Left ventricle myocardium inferior (tissue), 1 donor: ENCODE measurements at places on chromosomes 3 and 15. TPM values are rescaled to one million over a fixed set of nuclear protein-coding genes. Genes with fewer than 3 reads are reported as not detected.

CMTM8 gene
- total RNA-seq = 5.7 TPM

CFAP100 gene
- not detected for total RNA-seq

IQGAP1 gene
- 39.2 TPM for total RNA-seq

MAGEL2 gene
- total RNA-seq = not detected

TERC gene
- 3.8 TPM for total RNA-seq

GOLGA6L7 gene
- total RNA-seq = not detected

ZNF445 gene
- total RNA-seq = 11.8 TPM

SGO1 gene
- total RNA-seq = 0.38 TPM

SAMD7 gene
- not detected for total RNA-seq

BMF gene
- total RNA-seq = 3.1 TPM

GRCh38 chr15:38503496-38503895 lies 49.6 kb downstream of the FAM98B start:
- no peak for DNase-seq

DNA sequence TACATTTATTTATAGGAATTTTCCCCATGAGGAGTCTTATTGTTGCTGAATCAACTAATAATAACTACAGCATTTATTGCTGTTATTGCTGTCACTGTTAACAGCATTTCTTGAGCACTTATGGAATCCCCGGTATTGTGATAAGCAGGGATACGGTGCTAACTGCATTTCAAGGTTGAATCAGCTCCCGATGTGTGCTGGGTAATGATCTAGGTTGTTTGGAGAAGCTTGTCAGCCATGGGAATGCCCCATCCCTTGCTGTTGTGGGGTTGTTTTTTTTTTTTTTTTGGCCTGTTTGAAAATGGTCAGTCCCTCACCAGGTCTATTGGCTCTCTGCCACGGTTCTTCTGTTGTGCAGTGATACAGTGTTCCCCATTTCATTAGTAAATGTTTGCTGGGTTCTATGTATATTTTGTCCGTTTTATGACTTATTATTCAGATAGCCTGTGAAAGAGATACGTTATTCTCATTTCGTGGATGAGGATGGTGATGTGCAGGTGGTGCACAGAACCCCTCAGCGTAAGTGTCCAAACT lies 48.5 kb downstream of the MED12L start:
- no peak for DNase-seq

DNA sequence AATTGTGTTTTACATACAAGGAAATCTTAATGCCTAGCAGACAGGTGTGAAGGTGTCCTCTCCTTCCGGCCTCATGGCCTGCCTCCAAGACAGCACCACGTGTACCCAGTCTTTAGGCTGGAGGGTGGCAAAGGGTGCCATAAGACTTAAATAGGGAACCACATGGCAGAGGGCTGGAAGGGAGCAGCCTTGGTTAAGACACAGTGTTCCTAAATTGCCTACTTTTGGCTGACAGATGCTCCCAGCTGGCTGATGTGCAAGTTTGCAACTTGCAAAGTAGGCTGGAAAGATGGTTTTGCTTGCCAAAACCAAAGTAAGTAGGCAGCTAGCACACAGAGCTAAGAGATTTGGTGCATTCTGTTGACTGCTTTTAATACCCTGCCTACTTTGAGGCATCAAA lies 45.2 kb downstream of the CCNB2 start:
- DNase-seq = no peak

GRCh38 chr3:128992926-128993460 lies 883 bp downstream of the CFAP92 start:
- DNase-seq = no peak

GRCh38 chr3:122952520-122952919 lies 75.0 kb downstream of the SEMA5B start:
- DNase-seq = no peak

DNA sequence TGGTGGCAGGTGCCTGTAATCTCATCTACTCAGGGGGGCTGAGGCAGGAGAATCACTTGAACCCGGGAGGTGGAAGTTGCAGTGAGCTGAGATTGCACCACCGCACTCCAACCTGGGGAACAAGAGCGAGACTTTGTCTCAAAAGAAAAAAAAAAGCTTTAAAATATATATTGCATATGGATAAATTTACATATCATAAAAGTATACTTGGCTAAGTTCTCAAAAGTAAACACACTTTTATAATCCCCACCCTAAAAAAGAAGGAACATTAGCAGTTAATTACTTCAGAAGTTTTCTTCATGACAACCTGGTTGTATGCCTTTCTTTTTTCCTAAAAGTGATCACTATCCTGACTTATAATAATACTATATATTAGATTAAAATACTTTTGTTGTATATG lies 369.1 kb upstream of the TPRG1 start:
- no peak for DNase-seq

- no peak for DNase-seq
Measured at GRCh38 chr3:196691386-196691785, 20.7 kb downstream of the CEP19 start.

DNA sequence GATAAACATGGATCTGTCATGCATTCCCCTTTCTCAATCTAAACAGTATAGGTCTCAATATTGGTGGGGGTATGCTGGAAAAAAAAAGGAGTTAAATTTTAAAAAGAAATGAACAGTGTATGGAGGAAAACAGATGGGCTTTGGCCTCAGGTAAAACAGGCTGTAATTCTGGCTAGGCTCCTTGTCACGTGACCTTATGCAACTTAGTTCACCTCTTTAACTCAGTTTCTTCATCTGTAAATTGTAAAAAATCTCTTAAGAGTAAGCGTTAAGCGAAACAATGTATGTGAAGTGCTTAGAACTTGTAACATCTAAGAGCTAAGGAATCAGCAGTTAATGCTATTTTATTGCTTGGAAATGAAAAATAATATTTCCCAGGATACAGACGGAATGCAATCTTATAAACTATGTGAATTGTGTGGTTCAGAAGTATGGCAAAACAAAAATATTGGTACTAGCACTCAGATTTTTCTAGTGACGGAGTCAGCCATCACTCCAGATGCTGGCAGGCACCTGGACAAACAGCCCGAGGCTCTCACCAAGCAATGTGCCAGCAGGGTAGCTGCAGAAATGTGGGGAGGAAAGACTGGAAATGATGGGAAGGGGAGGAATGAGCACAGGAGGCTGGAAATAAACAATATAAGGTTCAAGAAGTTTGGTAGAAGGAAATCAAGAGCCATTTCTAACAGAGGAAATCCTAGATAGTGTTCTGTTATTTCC lies 172.8 kb downstream of the USP13 start:
- no peak for DNase-seq

GRCh38 chr15:63387748-63388493 lies 6.3 kb upstream of the CA12 start:
- DNase-seq = no peak

GRCh38 chr15:39855400-39855799 lies 64.7 kb downstream of the GPR176 start:
- DNase-seq = no peak

DNA sequence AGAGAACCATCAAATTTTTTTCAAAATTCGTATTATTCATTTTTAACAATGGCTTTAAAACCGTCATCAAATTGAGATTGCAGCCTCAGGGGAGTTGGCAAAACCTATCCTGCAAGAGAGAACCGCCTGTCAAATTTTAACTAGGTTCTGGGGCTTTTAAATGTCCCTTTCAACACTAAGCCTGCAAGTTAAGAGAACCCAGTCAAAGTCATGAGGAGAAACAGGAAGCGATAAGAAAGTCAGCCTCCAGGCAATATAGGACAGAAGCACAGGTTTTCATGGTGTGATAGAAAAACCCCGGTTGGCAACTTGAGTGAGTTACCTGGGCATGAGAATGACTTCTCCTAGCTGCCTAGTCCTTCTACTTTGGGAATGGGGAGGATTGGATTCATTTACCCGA lies 59.8 kb downstream of the CPNE4 start:
- no peak for DNase-seq

DNA sequence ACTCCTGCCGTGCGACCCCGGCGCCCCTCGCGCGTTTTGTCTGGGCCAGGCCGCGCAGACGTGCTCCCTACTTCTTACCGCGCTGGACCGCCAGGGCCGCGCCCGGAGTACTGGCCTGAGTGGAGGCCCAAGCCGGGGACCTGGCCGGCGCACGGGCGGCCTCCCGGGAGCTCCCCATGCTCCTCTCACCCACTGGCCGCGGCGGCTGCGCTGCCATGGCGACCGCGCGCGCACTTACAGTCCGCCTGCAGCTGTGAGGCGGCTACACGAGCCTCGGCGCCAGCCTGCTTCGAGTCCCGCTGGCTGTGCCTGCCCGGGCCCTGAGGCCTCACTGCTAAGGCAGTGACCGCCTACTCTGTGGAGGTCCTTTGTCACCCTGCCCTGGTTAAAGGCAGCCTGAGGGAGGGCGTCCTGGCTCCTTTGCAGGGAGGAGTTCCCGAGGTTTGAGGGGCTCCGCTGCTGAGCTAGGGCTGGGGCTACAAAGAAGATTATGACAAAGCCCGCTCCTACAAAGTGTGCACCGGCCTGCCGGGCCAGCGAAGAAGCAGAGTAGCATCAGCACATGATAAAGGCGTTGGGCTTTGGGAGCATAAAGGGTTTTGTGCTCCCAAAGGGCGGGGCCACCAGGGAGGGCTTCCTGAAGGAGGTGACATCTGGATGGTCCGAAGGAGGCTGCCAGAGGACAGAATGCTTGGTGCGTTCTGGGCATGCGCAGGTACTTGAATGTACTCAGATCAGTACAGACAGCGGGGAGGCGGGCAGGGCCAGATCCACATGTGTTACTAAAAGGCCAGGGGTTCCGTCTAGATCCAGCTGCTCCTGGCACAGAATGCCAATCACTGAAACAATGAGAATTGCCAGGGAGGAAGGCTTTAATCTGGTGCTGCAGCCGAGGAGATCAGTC lies at the start of the genes LRRC34 and LRRIQ4:
TSS of gene LRRC34 (minus strand) at position 573 of the 904 bp plus-strand sequence. CDS start at position 217, 356 bp downstream.
TSS of gene LRRIQ4 (plus strand) at position 539 of the 904 bp plus-strand sequence. CDS start 9,052 bp downstream, outside the sequence.
- DNase-seq = peak; percentile 80

DNA sequence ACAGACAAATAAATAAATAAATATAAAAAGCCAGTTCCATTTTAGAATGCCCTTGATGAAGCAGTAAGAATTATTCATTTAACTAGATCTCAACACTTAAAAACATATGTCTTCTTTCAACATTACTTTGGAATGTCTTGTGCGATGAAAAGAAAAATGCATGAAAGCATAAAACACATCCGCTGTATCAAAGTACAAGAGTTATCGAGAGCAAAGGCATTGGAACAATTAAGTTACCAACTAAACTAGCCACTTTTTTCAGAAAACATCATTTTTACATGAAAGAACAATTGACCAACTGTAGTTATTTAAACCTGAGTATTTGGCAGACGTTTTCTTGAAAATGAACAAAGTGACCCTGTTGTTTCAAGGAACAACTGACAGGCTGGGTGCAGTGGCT lies 27.5 kb upstream of the ACAN start:
- no peak for DNase-seq

GRCh38 chr3:113802795-113803455 lies 35.7 kb upstream of the GRAMD1C start:
- DNase-seq = no peak

DNA sequence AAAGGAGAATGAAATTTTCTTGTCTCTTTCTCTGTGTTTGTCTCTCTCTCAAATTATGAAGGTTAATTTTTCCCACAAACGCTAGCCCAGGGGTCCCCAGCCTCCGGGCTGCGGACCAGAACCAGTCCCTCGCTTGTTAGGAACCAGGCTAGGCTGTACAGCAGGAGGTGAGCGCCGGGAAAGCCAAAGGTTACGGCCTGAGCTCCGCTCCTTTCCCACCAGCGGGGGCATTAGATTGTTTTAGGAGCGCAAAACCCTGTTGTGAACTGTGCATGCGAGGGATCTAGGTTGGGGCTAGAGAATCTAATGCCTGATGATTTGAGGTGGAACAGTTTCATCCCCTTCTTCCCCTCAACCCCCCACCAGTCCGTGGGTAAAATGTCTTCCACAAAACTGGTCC lies 74.7 kb upstream of the ZNF385D start:
- no peak for DNase-seq

DNA sequence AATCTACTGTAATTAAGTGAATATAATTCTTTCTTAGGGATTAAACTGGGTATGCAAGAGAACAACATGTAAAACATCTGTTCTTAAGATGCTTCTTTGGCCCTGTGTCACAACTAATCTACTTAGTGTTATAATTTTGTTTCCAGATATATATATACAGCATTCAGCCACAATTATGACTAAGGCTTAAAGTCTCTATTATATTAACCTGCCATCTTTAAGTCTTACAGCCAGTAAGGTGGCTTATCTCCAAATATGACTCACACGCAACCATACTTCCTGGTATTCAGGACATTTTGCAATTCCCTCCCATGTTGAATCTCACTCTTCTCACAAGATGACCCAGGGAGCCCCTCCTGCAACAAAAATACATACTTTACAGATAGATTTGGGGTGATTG lies 6.6 kb upstream of the KBTBD8 start:
- DNase-seq = no peak

DNA sequence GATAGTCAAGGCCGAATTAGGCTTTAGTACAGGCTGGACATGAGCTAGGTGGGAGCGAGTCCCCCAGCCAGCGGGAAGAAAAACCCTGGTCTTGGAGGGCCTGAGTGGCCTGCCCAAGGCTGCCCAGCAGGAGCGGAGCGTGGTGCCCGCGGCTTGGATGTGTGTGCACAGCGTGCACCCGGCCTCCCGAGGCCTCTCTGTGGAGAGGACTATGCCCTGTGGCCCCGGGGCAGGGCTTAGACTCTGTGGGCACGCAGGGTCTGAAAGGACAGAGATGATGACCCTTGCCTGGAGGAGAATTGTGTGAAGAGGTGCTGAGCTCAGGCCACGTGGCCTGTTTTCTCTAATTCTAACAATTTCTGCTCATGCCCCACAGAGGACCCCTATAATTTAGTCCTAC lies 124.6 kb upstream of the IQSEC1 start:
- no peak for DNase-seq

- no peak for DNase-seq
Measured at GRCh38 chr3:55792009-55792408, 304.9 kb upstream of the WNT5A start.

DNA sequence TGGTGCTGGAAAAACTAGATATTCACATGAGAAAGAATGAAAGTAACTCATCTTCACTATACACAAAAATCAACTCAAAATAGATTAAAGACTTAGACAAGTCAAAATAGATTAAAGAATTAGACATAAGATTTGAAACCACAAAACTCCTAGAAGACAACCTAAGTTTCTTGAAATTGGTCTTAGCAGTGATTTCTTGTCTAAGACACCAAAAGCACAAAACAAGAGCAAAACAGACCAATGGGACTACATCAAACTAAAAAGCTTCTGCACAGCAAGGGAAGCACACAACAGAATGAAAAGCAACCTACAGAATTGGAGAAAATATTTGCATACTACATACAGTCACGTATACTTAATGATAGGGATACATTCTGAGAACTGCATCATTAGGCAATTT lies 6.5 kb upstream of the VPS39 start:
- no peak for DNase-seq

DNA sequence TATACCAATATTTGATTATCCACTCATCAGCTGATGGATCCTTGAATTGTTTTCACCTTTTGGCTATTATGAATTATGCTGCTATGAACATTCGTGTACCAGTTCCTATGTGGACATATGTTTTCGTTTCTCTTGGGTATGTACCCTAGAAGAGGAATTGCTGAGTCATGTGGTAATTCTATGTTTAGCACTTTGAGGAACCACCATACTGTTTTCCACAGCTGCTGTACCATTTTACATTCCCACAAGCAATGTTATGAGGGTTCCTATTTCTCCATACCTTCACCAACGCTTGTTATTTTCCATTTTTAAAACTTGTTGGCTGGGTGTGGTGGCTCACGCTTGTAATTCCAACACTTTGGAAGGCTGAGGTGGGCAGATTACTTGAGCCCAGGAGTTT lies 62.9 kb downstream of the RPLP1 start:
- DNase-seq = no peak

GRCh38 chr3:177294221-177294620 lies 96.9 kb upstream of the TBL1XR1 start:
- peak; percentile 56 for DNase-seq
